ENCODE measurements at places on chromosomes 5 and 9.
A peak's percentile ranks its signal among the peaks of the same experiment; 100 is the strongest.

DNA sequence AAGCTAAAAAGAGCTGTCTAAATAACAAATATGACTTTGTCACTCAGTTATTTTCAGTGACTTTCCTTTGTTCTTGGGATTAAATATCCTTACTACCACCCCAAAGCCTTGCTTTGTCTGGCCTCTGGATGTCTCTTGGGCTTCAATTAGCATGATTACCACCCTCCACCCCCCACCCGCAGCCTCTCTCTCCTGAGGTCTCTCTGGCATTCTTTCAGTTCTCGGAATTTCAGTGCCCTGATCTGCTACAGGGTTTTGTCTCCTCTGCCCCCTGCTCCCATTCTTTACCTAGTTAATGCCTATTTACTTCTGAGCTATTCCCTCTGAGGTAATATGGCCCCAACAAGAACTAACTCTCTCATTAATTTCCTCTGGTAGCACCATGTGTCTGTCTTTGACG is 376.4 kb downstream of the DEPDC1B start:
- no peak for DNase-seq

- peak; percentile 7 for DNase-seq
Observed at GRCh38 chr5:123371575-123372179, 51.5 kb downstream of the CEP120 start.

GRCh38 chr9:19701991-19702390 is 86.8 kb downstream of the SLC24A2 start:
- DNase-seq: no peak

DNA sequence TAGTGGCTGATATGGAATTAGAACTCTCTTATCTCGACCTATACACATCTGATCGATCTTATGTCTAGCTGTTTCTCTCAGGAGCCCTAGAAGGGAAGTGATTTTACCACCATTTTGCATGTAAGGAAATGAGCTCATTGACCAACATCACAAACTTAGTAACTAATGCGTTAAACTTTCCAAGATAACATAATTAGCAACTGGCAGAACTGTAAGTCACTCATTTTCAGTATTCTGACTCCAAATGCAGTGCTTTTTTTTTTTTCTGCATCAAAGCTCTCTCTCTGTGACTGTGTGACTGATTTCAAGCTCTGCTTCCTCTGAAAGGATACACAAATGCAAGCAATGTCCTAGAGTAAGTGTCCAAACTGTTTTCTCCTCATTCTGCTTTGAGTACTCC is 68.1 kb upstream of the FBXL7 start:
- no peak for DNase-seq

GRCh38 chr5:178587763-178588611 is 2.2 kb downstream of the COL23A1 start:
- no peak for DNase-seq

- no peak for DNase-seq
Observed at GRCh38 chr9:69757996-69758675, 1.7 kb downstream of the PTAR1 start.

DNA sequence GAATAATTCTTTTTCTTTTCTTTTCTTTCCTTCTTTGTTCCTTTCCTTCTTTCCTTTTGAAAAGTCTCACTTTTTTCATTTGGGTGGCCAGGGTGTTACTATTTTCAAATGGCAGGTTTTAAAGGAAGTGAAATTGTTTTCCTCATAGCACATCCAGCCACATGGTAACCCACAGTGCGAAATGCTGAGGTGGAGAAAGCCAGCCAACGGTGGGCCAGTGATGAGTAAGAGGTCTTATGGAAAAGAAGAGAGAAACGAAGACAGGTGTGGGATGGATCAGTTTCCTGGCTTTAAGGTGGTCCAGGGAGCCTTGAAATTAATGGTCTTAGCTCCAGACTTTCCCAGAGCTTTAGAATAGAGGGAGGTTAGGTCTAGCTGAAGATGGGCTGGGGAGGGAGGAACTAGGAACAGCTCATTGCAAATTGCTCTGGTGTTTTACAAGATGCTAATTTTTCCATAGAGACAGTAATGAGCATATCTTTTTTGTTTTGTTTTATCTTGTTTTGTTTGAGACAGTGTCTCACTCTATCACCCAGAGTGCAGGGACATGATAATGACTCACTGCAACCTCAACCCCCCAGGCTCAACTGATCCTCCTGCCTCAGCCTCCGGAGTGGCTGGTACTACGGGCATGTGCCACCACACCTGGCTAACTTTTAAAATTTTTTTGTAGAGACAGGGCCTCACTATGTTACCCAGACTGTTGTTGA is 17.8 kb downstream of the ITK start:
- DNase-seq: no peak

DNA sequence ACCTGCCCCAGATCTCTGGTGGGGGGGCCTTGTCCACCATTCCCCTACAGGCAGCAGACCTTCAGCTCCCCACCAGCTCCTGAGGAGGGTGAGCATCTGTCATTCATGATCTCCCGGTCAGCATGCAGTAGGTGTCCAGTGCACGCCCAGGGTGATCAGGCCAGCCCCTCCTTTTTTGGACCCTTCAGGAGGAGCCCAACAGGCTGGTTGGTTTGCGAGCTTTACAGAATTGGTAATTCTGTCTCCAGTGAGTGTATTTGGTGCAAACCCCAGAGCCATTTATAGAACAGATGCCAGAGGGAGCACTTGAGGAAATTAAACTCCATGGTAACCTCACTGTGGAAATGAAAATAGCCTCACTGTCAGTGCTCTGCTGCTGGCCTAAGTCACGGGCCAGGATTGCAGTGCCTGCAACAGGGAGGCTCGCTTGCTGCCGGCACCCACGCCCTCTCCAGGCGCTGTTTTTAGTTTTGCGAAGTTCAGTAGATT is 23.4 kb downstream of the WNK2 start:
- no peak for DNase-seq

DNA sequence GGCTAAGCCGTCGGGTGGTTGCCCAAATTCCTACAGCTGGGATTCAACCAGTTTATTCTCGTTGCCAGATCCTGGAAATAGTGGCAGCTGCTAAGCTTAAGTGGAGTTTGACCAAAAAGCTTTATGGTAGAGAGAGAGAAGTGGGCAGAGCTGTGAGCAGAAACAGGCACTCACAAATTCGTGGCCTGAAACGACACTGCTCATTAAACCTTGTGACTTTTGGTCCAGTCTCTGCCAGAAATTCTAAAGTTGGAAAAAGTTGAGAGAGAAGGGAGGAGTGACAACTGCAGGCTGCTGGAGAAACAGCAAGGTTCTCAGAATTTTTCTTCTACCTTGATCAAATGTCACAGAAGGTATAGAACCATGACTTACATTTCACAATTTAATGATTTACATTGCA is 131.5 kb downstream of the MTX3 start:
- no peak for DNase-seq

DNA sequence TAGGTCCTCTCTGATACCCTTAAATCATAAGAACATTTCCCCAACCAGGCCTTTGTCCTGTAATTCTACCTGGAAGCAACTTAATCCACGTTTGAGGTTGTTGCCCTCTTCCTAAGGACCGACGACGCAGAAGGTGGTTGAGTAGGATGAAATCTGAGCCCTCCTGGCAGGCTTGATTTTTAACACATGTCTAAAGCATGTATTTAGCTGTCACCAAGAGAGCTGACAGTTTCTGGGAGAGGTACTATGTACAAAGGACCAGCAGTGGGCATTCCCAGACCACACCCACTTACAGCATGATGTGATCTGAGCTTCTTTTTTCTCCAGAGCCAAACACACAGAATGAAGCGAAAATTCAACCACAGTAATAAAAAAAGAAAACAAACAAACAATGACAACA is 260.9 kb downstream of the SH3GL2 start:
- DNase-seq: no peak

DNA sequence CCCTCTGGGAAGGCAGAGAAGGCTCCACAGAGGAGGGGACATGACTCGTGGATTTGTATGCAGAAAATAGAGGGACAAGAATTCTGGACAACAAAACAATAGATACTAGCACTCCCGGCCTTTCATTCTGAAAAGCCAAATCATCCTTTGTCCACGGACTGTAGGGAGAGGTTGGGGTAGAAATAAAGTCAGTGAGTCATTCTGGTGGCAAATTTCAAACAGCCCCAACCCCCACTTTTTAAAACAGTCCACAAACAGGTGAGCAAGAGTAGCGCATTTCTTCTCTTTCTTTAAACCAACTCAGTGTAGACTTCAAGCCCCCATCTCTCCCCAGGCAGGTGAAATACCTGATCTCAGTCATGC is 56.1 kb downstream of the PTPDC1 start:
- no peak for DNase-seq

DNA sequence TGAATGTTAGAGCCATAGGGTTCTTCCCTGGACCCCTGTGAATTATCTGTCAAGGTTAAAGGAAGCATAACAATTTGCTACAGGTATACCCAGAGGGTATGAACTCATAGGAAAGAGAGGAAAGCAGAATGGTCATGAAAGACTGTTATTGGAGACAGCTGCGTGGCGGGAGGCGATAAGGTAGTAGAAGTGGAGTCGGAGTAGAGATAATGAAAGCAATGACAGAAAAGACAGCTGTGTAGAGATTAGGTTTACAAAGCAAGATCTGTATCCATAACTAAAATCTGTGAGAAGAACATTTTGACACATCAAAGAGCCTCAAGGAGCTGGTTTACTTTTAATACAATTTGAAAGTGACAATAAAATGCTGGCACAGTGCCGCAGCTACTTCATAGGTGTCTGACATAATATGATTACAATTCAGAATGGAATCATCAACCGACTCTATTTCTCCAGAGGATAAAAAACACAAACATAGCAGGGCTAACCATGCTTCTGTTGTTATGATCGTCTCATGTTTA is 603.9 kb downstream of the CDH12 start:
- no peak for DNase-seq

- DNase-seq: no peak
Observed at GRCh38 chr9:113492343-113493202, 29.0 kb downstream of the RGS3 start.

- no peak for DNase-seq
Observed at GRCh38 chr5:83009408-83009807, 67.8 kb downstream of the TMEM167A start.

DNA sequence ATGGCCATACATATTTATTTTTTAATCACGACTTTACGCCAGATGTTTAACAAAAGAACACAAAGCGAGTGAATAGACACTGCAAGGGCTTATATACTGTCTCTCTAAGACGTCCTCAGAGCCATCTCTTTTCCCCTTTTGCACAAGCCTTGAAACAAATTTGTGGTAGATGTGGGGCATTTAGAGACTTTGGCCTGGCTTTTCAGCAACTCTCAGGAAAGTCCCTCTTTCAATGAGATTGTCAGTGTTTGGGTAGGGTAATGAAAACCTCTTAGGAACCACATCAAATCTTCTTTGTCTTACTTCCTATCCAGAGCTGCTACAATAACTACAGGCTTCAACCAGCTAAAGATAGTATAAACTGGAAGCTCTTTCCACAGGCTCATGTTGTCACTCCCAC is 380.0 kb downstream of the ANXA1 start:
- no peak for DNase-seq

DNA sequence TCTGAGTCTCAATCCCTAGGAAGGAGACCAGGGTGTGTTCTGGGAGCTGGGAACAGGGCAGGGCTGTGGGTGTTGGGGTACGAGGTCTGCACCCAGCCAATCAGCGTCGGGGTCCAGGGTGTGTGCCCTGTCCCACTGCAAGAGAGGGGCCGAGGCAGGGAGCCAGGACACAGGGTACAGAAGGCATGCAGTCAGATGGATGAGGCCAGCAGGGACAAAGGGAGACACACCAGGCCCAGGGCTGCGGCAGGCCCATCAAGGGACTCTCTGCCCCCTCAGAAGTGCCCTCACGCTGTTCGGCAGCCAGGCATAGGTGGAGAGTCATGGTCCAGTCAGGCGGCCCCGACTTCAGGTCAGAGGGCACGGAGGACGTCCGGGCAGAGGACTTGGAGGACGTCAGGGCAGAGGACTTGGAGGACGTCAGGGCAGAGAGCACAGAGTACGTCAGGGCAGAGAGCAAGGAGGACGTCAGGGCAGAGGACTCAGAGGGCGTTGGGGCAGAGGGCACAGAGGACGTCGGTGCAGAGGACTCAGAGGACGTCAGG is 28.8 kb upstream of the ADAMTS2 start:
- no peak for DNase-seq

DNA sequence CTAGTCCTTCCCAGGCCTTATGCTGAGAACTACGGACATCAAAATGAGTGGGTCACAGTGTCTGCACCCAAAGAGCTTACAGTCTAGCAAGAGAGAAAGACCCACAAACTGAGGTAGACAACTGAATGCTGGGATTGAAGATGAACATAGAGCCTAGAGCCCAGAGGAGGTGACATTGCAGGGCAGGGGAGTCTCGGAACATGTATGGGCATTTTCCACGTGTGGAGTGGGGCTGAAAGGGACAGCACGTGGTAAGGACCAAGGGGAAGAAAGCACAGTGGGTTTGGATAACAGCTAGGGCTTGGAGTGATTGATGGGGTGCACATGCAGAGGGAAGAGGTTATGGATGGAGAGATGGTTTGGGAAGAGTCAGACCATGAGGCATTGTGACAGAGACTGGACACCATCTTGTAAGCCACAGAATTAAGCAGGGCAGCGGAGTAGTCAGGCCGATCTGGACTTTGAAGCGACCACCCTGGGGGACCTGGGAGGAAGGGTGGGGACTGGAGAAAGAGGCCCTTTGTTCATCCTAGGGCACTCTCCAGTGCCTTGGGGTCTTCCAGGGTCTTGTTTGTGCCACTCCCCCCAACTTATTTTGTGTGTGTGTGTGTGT is 47.5 kb upstream of the SH3PXD2B start:
- no peak for DNase-seq

- no peak for DNase-seq
Observed at GRCh38 chr5:172694061-172694460, 53.0 kb downstream of the NEURL1B start.

- no peak for DNase-seq
Observed at GRCh38 chr9:18793122-18793521, 239.9 kb downstream of the SAXO1 start.

DNA sequence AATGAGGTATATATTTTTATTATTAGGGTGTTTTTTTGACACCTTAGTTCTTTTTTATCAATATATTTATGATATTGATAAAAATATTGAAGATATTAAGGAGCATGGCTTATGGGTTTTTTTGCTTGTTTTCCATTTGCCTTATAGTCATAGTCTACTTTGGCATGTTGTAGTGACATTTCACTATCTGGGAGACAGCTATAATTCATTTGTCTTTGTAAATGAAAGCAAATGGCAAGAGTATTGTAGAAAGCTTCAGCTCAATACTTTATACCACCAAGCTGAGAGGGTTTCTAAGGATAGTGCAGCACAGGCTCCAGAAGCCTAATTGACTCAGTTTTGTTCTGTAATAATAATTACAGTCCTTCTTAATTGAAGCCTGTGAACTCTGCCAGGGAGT is 1182.3 kb downstream of the EFNA5 start:
- no peak for DNase-seq

All from activated T-cell treated with anti-CD3 and anti-CD28 coated beads for 24 hours (primary cell).